MCF 10A (cell line): ENCODE measurements at places on chromosomes 1 and 21. TPM values are rescaled to one million over a fixed set of nuclear protein-coding genes. Genes with fewer than 3 reads are reported as not detected.

DNA sequence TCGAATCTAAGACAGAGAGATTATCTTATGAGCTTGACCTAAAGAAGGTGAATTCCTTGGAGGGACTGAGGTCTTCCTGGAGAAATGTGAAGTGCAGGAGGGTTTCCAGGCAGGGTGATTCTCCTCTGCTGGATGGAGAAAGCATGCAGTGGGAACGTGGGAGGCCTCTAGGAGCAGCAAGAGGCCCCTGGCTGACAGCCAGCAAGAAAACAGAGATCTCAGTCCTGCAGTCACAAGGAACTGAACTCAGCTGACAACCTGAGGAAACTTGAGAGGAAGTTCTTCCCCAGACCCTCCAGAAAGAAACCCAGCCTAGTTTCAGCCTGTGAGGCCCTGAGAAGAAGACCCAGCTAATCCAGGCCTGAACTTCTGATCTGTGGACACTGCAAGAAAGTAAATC, 345.9 kb downstream of the FAM72C start:
- no peak for DNase-seq

DNA sequence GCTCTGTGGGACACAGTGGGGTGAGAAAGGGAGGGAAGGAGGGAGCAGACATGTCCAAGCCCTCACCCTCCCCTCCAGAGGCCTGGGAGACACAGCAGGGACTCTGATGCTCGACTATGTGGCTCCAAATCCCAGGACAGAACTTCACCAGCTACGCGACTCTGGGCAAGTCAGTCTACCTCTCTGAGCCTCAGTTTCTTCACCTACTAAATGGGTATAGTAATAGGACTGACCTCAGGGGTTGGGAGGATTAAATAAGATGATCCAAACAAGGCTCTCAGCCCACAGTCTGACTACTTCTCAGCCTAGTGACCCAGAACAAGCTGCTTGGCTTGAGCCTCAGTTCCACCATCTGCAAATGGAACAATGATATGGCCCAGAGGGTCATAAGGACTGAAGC, 19.6 kb downstream of the SDC3 start:
- no peak for DNase-seq

The ADSS2 gene
- total RNA-seq: 72.8 and 87.5 TPM in 2 replicates

The F13B gene
- not detected in 2 replicates for total RNA-seq

GRCh38 chr1:246210756-246211155, 296.3 kb downstream of the SMYD3 start:
- no peak for DNase-seq

DNA sequence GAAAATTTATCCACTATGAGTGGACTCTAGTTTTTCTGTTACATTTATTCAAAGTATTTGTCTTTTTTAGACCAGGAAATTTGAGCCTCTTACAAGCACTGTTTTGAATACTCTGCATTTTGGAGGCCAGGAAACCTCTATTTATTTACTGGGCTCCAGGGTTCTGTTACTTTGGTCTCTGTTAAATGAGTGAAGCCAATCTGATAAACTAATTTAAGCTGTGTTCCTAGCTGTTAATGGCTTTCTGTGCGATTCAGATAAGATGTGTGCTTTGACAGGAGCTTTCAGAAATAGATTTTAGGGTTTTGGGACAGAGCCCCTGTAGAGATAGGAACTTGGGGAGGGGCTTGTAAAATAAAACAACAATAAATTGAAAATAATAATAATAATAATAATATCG, 23.9 kb downstream of the ACKR1 start:
- no peak for DNase-seq

The SPOCD1 gene
- 0.47 and 0.59 TPM in 2 replicates for total RNA-seq

- DNase-seq: peak; percentile 63
Measured at GRCh38 chr1:66705110-66705509, 47.1 kb upstream of the DYNLT5 start.

The FBXO2 gene
- 3.3 and 5.3 TPM in 2 replicates for total RNA-seq

The FCGR3A gene
- total RNA-seq: not detected in 2 replicates

DNA sequence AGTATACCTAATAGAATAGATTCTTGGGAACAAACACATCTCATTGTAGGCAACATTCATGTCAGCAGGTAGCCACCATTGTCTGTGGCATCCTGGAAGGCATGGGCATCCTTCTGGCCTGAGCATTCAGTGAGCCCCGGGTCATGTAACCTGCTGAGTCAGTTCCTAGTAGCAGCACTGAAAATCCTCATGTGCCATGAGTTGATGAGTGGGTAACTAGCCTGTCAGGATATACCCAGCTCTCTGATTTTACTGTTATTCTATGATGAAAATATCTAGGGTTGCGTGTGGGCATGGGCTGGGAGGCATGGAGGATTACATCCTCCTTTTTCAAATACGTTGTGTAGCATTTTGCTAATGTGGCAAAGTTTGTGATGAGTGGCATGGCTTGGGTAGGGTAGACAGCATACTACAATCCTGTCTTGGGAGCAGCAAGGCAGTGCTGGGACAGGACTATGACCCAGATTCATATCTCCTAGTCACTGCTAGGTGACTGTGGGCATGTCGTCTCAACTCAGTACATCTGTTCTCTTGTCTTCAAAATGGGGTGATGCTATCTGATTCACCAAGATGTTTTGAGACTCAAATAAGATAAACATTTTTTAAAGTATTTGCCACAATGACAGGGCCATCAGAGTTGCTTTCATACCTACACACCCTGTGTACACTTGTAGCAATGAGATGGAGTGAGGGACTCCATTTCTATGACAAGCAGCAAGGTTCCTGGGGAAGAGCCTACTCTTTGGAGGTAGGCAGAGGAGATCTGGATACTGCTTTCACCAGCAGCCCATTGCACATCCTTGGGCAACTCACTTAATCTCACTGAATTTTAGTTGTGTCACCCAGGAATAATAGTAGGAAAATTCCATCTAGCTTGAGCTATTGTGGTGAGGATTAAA, 62.5 kb downstream of the CD58 start:
- DNase-seq: no peak

The MROH9 gene
- total RNA-seq: not detected in 2 replicates

The KCNQ4 gene
- total RNA-seq: not detected in 2 replicates

The LEFTY1 gene
- not detected in 2 replicates for total RNA-seq

DNA sequence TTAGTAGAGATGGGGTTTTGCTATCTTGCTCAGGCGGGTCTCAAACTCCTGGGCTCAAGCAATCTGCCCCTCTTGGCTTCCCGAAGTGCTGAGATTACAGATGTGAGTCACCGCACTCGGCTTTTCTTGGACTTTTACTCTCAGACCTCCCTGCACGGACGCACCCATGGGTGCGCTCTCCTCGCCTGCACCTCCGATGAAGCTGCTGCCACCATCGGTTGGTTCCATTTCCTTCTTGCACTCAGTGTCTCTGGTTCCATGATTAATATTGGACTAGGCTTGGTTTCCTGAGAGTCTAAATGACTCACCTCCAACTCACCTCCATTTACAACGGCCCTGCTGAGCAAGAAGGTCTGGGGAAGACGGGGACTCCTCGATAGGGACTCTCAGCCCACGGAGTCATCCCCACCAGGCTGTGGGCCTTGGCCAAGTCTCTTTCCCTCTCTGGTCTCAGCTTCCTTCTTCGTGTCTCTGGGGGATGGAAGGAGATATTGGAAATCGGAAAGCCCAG, 6.7 kb upstream of the TNFRSF8 start:
- DNase-seq: no peak

GRCh38 chr1:47510282-47510811, 72.5 kb downstream of the FOXD2 start:
- DNase-seq: no peak

DNA sequence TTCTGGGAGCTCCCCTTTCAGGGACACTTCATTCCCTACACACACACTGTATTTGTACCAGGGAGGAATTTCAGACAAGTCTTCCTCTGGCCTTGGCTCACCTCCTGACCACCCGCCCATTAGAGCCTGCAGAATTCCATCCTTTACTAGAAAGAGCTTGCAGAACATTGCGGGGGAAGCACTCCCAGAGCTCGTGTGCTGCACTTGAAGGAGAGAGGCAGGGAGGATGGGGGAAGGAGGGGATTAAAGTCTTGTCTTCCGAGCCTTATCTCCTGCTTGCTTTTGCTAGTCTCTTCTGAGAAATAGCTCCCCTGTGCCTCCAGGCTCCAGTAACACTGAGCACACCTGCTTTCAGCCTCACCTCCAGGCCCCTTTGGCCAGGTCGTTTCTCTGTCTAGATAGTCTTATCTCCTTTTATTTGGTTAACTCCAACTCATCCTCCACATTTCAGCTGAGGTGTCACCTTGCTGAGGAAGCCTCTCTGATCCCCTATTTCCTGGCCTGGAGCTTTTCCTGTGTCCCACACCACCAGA, 62.0 kb downstream of the PCNX2 start:
- no peak for DNase-seq

DNA sequence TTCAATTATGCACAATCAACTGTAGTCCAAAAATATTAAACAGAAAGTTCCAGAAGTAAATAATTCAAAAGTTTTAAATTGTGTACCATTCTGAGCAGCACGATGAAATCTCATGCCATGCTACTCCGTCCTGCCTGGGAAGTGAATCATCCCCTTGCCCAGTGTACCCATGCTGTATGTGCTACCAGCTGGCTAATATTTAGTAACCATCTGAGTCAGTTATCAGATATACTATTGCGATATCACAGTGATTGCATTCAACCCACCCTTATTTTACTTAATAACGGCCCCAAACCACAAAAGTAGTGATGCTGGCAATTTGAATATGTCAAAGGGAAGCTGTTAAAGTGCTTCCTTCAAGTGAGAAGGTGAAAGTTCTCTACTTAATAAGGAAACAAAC, 56.2 kb downstream of the EVI5 start:
- peak; percentile 61 for DNase-seq

GRCh38 chr1:234437423-234438171, 41.4 kb downstream of the TARBP1 start:
- DNase-seq: peak; percentile 34

- DNase-seq: no peak
Measured at GRCh38 chr1:14168326-14169063, 430.0 kb upstream of the KAZN start.

GRCh38 chr1:93442008-93442666, 5.8 kb upstream of the FNBP1L start:
- peak; percentile 62 for DNase-seq

The CNKSR1 gene
- 31.0 and 35.5 TPM in 2 replicates for total RNA-seq

- peak; percentile 93 for DNase-seq
Measured at GRCh38 chr21:16124378-16125138, 394.8 kb downstream of the USP25 start.

The UTS2 gene
- not detected in 2 replicates for total RNA-seq

GRCh38 chr1:41754540-41754939, 164.2 kb downstream of the HIVEP3 start:
- DNase-seq: peak; percentile 11

The LAMC2 gene
- 751 and 884 TPM in 2 replicates for total RNA-seq

The TBX19 gene
- total RNA-seq: 1.6 and 2.4 TPM in 2 replicates

DNA sequence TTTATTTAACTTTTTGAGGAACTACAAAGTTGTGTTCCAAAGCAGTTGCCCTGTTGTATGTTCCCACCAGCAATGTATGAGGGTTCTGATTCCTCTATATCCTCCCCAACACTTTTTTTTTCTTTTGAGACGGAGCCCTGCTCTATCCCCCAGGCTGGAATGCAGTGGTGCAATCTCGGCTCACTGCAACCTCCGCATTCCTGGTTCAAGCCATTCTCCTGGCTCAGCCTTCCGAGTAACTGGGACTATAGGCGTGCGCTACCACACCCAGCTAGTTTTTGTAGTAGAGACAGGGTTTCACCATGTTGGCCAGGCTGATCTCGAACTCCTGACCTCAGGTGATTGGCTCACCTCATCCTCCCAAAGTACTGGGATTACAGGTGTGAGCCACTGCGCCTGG, 60.4 kb upstream of the ENAH start:
- DNase-seq: peak; percentile 79

GRCh38 chr1:212413902-212414327, 771 bp downstream of the PACC1 start:
- peak; percentile 46 for DNase-seq

The DDR2 gene
- total RNA-seq: 4.9 and 5.9 TPM in 2 replicates

GRCh38 chr1:167661527-167662426, 31.7 kb downstream of the RCSD1 start:
- peak; percentile 97 for DNase-seq

The TGFB2 gene
- total RNA-seq: 5.3 and 6.3 TPM in 2 replicates

DNA sequence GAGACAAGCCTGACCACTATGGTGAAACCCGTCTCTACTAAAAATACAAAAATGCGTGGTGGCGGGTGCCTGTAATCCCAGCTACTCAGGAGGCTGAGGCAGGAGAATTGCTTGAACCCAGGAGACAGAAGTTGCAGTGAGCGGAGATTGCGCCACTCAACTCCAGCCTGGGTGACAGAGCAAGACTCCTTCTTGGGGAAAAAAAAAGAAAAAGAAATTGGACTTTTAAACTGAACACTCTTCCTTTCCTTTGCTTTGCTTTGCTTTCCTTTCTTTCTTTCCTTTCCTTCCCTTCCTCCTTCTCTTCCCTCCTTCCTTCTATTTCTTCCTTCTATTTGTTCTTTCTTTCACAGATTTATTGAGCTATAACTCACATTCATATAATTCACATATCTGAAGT, 43.3 kb upstream of the PUM1 start:
- DNase-seq: no peak

DNA sequence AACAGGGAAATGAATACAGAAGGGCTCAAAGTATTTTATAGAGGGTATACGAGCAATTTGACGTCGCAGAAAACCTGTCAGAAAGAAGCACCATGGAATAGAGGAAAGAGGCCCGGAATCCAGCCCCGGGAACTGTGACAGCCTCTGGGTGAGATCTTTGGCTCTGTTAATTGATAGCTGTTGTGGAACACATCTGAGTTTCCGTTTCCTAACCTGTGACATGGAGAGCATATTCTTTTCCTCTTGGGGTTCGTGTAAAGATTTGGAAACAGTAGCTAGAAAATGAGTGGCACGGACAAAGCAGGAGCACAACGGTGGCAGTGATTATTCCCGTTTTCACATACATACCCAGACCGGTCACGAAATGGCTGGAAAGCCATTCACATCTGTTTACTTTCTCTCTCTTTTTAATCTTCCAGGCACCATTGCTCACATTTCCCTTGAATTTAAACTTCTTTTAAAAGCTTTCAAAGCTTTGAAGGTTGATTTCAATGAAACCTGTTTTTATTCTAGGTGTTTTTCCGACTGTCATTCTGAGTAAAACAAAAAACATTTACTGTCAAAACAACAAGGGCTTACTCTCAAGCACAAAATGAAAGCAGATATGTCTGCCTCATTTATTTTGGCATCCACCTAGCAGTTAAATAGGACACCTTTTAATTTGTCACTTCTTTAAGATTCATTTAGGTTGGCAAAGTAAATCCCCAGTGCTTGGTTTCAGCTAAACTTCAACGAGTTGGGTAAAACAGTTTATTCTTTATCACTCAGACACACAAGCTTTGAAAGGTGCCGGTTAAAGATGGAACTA, 26.7 kb upstream of the C8B start:
- no peak for DNase-seq

The TEDDM1 gene
- not detected in 2 replicates for total RNA-seq

The GJA4 gene
- total RNA-seq: not detected in 2 replicates
